ENCODE measurements at places on chromosomes 7 and 10.

- no peak for DNase-seq
Observed at GRCh38 chr10:56874950-56875349, 513.9 kb upstream of the ZWINT start.

DNA sequence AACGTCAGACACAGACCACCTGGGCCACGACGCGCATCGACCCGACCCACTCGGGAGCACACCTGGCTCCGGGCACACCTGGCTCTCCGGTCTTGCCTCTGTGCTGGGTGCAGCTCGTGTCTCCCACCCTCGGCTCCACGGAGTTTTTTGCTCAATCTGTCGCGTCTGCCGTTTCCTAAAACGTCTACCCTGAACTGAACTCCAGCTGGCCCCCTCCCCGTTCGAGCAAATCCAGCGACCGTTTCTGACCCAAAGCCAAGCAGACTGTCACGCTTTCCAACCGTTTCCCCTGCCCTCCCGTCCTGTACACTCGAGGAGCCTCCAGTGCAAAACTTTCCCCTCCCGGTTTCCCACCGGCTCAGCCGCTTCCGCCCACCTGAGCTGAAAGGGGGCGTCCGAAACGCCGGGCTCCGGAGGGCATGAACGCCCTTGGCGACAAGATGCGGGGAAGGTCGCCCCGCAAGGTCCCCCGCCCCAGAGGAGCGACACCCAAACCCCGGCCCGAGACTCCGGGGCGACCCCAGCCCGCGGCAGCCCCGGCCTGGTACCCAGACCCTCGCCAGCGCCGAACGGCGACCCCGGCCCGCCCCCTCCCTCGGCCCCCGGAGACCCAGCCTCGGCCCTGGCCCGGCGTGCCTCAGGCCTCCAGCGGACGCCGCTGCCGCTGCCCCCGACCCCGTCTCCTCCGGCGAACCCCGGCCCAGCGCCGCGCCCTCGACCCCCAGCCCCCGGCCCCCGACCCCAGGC lies 557 bp downstream of the CYTH3 start:
- peak; percentile 8 for DNase-seq

- no peak for DNase-seq
Observed at GRCh38 chr10:127834791-127835190, 58.0 kb downstream of the CLRN3 start.

GRCh38 chr10:132282667-132283603 lies 24.8 kb downstream of the STK32C start:
- no peak for DNase-seq

GRCh38 chr10:113027574-113028455 lies 77.8 kb downstream of the TCF7L2 start:
- DNase-seq: no peak

DNA sequence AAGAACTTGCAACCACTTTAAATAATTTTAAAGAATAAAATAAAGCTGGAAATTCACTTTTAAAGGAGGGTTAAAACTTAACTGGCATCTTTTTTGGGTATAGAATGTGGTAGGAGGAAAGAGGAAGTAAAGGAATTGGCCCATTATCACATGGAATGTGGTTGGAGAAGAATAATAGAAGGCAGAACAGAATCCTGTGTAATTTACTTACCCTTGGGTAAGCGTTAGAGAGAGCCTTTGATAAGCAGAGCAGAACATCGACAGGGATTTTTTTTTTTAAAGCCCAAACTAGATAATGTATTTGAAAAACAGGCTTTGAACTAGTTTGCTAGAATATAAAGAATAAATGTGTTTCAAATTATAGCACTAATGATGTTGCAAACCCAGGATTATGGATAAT lies 199.8 kb upstream of the KIAA1217 start:
- no peak for DNase-seq

DNA sequence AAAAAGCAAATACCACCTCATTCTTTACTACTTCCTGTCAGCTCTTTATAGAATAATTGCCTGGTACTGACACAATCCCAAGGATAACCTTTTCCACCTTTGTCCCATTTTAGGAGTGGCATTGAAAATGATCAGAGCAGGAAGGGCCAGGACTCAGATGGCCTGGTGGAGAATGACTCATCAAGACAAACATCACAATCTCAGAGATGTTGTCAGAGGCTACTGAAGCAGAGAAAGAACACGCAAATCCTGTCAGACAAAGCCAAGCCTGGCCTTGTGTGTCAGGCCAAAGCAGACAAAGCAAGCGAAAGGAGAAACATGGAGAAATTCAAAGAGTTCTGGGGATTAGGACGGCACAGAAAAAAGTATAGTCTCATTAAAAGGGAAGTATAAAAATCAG lies 40.9 kb downstream of the NSUN6 start:
- DNase-seq: no peak

- no peak for DNase-seq
Observed at GRCh38 chr7:90345595-90346335, 751 bp upstream of the GTPBP10 start.

GRCh38 chr7:44326261-44327125 lies 1.1 kb upstream of the CAMK2B start:
- DNase-seq: peak; percentile 3

GRCh38 chr10:102633287-102633686 lies 11.0 kb upstream of the TRIM8 start:
- DNase-seq: peak; percentile 25

GRCh38 chr7:38833329-38833728 lies 75.7 kb downstream of the VPS41 start:
- no peak for DNase-seq

DNA sequence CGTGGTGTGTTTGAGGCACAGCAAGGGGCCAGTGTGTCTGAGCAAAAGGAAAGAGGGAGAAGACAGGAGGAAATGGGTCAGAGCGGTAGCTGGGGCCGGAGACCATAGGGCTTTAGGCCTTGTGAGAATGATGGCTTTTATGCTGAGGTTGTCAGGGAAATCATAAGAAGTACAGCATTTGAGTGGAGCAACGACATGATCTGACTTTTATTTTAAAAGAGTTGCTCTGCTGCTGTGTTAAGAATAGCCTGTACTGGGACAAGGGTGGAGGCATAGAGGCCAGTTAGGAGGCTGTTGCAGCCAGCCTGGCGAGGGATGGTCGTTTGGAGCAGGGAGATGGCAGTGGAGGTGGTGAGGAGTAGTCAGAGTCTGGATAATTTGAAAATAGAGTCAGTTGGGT lies 174.3 kb downstream of the SNX10 start:
- no peak for DNase-seq

DNA sequence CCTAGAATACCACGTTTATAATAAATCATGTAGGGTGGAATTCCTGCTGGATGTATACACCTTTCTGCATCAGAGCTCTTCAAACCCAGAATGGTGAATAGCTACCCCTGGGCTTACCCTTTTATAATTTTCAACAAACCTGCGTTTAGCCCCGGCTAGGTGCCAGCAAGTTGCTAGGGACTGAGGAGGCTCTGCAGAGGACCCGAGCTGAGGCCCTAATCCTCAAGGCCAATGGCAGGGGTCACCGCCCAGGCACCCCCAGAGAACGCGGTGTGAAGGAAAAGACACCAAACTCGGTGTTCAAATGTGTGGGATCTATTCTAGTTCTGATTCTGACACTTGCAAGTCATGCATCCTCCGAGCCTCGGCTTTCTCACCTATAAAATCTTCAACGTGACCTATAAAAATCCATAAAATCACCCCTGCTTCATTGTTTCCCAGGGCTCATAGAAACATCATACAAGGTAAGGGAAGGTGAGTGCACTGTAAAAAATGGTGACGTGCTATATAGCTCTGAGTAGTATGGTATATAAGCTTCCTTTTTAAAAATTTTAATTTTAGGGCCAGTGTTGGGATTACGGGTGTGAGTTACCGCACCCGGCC lies 2.5 kb upstream of the ANXA11 start:
- DNase-seq: no peak

DNA sequence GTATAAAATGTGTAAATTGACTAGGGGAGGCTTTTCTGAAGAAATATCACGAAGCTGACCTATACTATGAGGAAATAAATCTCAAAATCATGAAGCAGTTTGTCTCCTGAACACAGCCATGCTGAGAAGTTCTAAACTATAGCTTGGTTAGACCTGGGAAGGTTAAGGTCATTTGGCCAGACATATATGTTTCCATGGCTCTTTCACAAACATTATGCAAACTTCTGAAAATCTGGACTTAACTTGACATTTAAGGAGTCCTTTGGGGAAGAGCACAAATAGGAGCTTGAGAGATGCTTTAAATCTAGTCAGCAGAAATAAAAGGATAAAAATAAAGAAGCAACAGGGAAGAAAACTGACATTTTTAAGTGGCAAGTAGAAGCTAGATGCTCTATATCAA lies 115.9 kb upstream of the MEOX2 start:
- DNase-seq: no peak

DNA sequence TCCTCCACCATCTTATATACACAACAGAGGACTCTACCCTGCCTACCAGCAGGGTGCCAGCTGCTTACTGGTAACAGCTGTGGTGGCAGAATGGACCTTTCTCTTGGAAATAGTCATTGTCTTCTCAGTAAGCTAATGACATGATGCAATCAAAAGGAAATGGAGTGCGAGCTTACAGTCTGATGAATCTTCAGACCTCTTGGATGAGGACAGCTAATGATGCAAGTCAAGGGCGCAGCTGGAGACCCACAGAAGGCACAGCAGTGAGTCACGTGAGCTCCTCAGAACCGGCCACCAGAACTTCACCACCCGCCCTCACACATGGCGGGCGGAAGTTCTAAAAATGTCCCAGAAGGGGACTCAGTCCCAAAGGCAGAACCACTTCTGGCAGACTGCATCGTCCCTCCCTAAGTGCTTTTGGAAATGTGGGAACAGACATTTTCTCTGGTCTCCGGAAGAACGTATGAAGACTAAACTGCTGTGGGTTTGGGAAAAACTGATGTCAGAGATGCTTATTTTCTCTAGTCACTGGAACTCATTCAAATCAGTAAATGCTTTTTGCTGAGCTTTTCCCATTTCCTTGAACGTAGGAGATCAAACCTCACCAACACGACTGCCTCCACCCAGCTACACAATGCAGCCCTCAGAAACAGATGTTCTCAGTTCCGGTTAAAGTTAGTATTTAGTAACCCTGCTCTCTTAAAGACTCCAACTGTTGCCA lies 96.4 kb downstream of the FAS start:
- no peak for DNase-seq

DNA sequence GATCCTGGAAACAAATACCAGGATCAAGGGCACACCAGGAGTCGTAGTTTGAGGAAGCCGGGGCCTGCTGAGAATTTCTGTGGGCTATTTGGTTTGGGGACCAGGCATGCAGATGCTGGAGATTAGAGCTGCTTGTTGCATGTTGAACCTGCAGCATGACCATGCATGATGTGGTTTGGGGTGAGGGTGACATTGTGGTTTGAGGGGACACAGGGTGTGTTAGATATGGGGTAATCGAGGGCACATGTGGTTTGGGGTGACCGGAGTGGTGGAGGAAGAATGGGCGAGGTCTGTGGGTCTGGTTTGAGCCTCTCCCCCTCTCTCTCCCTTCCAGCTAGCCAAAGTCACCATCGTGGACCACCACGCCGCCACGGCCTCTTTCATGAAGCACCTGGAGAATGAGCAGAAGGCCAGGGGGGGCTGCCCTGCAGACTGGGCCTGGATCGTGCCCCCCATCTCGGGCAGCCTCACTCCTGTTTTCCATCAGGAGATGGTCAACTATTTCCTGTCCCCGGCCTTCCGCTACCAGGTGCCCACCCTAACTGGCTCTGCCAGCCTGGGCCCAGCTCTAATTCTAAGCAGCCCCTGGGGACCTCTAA lies 10.2 kb downstream of the NOS3 start:
- DNase-seq: no peak

All from activated CD4-positive, alpha-beta T cell treated with anti-CD3 and anti-CD28 coated beads, Interleukin-2, amount 10 ng/mL, durations not matched to agents 7 days and 5 days (primary cell).